ENCODE measurements at places on chromosomes 6 and 20.
A peak's percentile ranks its signal among the peaks of the same experiment; 100 is the strongest.

GRCh38 chr6:33740794-33741193 lies 5.9 kb downstream of the IP6K3 start:
- DNase-seq: no peak

DNA sequence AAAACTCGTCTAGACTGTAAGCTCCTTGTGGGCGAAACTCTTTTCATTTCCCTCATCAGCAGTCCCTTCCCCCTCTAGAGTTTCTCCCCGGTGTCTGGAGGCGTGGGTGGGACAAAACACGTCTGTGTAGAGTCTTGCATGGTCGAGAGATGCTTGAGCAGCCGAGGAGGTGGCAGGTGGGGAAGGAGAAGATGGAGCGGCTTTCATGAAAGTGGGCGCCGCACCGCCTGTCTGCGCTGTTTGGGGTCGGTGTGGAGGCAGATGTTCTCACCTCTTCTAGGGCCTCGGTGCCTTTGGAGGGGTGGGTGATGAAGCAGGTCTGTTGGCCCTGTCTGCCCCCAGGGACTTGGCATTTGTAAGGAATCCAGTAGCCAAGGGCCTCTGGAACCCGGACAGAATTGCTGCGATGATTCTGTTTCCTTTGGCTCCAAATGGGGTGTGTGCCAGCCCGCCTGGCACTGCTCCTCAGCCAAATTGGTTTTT lies 1.2 kb downstream of the BRPF3 start:
- no peak for DNase-seq

GRCh38 chr6:165661664-165662025 lies 1.4 kb downstream of the PDE10A start:
- DNase-seq: no peak

DNA sequence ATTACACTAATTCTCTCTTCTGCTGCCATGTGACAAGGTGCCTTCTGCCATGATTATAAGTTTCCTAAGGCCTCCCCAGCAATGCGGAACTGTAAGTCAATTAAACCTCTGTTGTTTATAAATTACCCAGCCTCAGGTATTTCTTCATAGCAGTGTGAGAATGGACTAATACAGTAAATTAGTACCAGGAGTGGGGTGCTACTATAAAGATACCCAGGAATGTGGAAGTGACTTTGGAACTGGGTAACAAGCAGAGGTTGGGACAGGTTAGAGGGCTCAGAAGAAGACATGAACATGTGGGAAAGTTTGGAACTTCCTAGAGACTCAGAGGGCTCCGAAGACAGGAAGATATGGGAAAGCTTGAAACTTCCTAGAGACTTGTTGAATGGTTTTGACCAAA lies 34.8 kb downstream of the MICA start:
- no peak for DNase-seq

GRCh38 chr6:73713426-73714147 lies 17.6 kb downstream of the CD109 start:
- no peak for DNase-seq

DNA sequence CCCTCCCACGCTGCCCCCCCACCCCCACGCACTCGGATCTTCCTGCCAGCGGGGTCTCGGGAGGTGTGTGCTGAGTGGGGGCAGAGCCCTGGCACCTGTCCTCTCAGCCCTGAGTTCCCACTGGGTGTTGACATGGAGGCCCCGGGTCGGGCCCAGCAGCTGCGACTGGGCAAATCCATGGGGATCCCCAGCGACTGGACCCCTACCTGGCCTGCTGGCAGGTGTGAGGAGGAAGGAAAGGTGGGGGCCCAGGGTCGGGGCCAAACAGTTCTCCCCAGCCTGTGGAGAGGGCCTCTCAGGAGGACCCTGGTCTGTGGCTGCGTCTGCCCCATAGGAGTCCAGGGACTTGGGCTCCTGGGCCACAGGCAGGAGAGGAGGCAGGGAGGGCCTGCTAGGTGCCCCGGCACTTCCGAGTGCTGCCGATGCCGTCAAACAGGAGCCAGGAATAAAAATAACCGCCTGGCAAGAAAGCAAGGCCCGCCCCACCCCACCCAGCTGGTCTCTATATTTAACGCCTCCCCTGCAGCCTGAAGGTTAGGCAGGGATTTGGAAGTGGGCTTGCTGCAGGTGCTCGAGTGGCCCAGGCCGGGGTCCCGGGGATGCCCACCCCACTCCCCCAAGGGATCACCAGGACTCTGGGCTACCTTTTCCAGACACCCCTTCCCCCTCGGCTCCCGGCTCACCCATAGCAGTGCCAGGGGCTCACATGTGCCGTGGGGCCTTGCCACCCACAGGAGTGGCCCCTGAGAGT lies 1.4 kb upstream of the EEF1A2 start:
- no peak for DNase-seq

GRCh38 chr20:17276101-17276500 lies 49.3 kb downstream of the PCSK2 start:
- no peak for DNase-seq

GRCh38 chr6:136435101-136435500 lies 115.1 kb downstream of the MAP7 start:
- no peak for DNase-seq

DNA sequence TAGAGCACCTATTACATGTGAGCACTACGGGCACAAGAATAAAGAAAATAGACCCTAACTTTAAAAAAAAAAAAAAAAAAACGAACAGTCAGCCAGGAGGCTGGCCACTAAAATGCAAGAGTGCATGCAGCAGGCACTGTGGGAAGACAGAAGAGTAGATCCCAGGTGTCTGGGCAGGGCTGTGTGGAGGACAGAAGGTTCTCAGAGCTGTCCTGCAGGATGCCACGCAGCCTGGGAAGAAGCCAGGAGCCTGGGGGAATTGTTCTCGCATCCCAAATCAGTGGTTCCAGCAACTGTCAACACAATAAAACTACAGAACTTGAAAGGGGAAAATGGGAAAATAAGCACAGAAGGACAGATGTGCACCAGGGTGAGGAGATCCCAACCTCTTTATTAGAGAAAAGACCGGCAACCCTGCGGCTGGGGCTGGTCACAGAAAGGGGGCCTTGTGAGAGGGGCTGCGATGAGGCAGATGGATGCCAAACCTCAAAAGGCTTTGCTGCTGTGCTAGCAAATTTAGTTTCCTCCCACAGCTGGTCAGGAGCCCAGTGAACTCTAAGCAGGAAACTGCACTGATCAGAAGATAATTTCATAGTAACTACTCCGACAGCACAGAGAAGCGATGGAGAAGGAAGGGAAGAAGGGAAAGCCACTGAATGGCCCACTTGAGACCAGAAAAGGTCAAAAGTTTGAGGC lies 30.9 kb downstream of the MAP3K5 start:
- no peak for DNase-seq

- DNase-seq: no peak
Observed at GRCh38 chr20:32993496-32994050, 10.7 kb downstream of the SUN5 start.

GRCh38 chr6:85752602-85753001 lies 109.9 kb upstream of the SYNCRIP start:
- no peak for DNase-seq

- no peak for DNase-seq
Observed at GRCh38 chr6:53630533-53631226, 34.9 kb downstream of the KLHL31 start.

DNA sequence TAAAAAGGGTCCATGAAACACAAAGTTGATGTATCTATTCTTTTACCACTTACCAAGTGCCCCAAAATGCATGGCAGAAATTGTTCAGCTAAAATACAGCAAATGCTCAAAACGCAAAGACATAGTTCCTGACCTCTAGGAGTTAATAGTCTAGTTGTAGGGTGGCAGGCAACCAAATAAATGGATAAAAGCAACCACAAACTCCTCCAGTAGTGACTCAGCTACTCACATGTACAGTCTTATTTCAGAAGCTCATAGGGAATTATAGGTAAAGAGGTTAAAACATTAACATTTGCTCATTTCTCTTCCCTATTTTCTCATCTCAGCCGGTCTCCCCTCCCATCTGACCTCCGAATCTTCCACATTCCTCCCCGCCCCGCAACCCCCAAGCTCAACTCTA lies 143.9 kb upstream of the INSM1 start:
- DNase-seq: no peak

DNA sequence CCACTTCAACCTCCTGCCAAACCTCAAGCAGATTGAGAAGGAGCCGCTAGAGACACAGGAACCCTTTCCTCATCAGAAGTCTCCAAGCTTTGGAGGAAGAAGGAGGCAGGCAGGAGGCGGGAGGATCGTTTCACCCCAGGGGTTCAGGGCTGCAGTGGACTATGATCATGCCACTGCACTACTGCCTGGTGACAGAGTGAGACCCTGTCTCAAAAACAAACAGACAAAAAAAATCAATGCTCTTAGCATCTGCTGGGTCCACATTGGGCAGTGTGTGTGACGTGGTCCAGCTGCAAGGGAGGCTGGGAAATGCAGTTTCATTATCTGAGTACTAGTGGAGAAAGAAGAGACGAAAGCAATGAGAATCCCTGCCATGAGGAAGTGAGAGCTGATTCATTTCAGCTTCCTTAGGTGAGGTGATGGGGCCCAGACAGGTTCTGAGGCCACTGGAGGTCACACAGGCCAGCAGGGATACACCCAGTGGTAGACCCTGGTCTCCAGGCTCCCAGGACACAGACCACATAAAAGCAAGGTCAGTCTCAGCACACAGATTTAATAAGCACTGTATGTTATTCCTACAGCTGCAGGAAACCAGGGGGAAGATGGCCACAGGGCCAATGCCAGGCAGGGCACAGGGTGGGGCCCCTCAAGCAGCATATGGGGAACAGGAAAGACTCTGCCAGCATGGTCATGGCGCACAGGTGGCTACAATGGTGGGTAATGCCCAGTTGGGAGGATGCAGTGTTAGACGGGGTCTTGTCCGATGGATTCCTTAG lies 4.3 kb downstream of the GFRA4 start:
- no peak for DNase-seq

- DNase-seq: no peak
Observed at GRCh38 chr6:38846844-38847243, 131.7 kb downstream of the DNAH8 start.

DNA sequence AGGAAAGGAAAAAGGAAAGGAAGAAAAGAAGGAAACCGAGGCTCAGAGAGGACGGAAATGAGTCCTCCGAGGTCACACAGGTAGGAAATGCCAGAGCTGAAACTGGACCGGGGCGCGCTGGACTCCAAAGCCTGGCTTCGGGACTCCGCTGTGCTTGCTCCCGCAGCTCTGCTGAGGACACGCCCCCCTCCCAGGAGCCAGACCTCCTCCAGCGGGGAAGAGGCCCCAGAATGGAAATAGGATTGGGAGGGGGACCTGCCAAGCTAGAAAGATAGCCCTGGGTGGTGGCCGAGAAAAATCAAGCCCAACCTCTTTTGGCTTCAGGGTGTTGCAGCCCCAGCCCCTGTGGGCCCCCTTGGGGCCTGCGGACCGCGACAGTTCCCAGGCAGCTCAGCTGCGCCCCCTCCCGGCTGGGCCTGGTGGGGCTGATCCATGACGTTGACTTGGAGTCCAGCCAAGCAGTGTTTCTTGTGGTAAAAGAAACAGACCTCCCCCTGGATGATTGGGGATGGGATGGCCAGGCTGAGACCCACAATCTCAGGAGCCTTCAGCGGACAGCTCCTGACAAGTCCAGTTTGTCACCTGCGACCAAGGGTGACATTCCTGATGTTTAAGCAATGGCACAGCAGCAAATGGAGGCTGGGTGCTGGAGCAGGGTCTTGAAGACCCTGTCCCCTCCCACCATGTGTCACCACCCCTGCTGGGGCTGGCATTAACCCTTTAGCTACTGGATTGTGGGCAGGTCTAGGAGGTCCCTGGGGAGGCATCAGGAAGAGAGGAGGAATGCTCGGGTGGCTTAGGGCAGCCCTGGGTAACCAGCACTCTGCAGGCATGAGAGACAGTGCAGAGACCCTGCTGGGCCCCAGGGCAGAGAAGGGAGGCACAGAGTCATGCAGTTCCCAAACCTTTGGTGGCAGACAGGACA lies 55.4 kb downstream of the RIPOR3 start:
- peak; percentile 5 for DNase-seq

DNA sequence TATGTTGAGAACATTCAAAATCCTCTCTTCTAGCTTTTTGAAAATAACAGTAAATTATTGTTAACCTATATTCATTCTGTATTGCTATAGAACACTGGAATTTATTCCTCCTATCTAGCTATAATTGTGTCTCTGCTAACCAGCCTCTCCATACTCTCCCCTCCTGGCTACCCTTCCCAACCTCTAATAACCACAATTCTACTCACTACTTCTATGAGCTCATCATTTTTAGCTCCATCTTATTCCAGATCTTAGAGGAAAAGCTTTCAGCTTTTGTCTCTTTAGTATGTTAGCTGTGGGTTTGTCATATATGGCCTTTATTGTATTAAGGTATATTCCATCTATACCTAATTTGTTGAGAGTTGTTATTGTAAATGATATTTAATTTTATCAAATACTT lies 108.8 kb downstream of the AIG1 start:
- DNase-seq: no peak

GRCh38 chr6:39678914-39679313 lies 46.3 kb downstream of the KIF6 start:
- no peak for DNase-seq

DNA sequence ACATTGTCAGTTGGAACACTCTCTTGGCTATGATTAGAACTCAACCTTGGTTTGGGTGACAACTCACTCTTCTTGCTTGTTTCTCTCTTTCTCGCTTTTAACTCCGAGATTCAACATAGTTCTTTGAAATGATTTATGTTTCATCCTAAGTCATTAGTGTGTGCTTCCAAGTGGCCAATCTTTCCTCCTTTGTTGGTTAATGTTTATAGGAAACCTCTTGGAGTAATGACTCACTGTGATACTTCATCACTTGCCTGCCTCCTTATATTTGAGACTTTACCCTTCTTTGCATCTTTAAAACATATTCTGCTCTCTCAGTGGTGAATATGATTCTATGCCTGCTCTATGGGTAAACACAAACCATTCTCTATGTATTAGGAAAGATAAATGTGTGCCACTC lies 279.7 kb upstream of the FLRT3 start:
- no peak for DNase-seq

DNA sequence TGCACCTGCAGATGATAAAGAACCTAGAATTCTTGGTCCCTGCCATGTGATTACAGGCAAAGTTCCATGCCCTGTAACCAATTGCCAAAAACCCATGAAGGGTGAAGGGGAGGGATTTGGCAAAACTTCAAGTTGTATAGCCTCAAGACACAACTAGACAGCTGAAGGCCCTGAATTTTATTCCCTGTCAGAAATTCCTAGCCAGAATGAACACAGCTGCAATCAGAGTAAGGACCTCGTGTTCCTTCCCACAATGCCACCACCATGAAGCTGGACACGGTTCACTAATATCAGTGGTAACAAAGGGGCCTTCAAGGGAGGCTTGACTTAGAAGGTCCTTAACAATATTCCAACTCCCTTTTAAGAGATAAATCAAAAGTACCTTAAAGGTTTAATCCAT lies 22.5 kb upstream of the IRAK1BP1 start:
- no peak for DNase-seq

- DNase-seq: no peak
Observed at GRCh38 chr6:127690092-127690491, 113.1 kb downstream of the C6orf58 start.

- no peak for DNase-seq
Observed at GRCh38 chr6:72288592-72288991, 333.3 kb upstream of the KCNQ5 start.

- no peak for DNase-seq
Observed at GRCh38 chr6:56842686-56843475, 112.0 kb upstream of the BEND6 start.

Data from stimulated activated CD8-positive, alpha-beta memory T cell treated with anti-CD3 and anti-CD28 coated beads, Interleukin-7, amount 100 ng/mL, for 1 hour (primary cell).